Mesenchymal stem cell (in vitro differentiated cells and primary cell): ENCODE measurements at places on chromosomes 11 and 22.

GRCh38 chr11:75141166-75141565, 9.7 kb upstream of the SLCO2B1 start:
- DNase-seq: no peak

- no peak for DNase-seq
Observed at GRCh38 chr11:7467652-7468051, 17.7 kb upstream of the OLFML1 start.

DNA sequence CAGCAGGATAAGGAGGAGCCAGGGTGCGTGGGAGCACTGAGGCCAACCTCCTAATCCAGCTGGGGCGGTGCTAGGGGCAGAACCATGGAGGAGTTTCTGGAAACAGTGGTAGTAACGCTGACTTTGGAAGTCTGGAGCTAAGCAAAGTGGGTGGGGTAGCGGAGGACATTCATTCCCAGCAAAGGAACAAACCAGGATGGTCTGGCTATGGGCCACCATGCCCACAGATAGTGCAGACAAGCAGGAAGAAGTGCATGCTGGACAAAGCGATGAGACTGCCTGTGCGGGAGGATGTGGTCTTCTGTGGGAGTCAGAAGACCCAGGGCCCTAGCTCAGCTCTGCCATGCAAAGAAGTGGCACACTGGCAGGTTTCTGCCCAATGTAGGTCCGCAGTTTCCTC, 71.6 kb upstream of the CSNK2A3 start:
- DNase-seq: no peak

DNA sequence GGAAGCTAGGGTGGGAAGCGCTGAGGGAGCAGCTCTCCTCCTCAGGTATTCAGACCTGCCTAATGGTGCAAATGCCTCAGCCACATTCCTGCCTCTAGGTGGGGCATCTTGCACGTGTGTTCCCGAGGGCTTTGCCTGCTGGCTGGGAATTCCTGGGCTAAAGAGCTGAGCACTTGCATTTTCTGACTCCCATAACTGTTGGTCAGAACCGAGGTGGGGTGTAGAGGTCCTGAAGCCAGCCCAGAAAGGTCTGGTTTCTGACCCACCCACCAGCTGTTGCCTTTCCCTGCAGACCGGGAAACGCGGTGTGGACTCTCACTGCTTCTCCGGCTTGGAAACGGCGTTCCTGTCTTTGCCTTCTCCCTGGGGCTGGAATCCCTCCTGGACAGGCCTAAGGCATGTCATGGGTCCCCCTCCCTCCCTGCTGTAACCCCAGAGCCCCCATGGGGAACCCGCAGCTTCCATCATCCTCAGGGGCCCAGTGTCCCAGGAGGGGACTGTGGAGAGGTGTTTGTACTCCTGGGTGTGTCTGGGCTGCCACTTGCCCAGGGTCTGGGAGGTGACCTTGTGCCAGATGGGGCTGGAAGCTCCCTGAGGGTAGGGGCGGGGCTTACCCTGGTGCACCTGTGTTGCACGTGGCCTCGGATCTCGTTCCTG, 24.0 kb upstream of the SMIM38 start:
- peak; percentile 68 for DNase-seq

- peak; percentile 79 for DNase-seq
Observed at GRCh38 chr11:103420593-103420992, 311.4 kb downstream of the DYNC2H1 start.

DNA sequence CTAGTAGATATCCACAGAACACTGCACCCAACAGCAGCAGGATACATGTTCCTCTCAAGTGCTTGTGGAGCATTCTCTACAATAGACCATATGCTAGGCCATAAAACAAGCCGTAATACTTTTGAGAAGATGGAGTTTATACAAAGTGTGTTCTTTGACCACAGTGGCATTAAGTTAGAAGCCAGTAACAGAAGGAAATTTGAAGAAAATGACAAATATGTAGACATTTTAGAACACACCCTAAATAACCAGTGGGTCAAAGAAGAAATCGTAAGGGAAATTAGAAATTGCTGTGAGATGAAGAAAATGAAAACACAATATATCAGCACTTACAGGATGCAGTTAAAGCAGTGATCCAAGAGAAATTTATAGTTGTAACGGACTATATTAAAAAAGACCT, 163.4 kb downstream of the TBC1D22A start:
- no peak for DNase-seq

- DNase-seq: no peak
Observed at GRCh38 chr22:39401301-39401631, 1.7 kb downstream of the TAB1 start.

DNA sequence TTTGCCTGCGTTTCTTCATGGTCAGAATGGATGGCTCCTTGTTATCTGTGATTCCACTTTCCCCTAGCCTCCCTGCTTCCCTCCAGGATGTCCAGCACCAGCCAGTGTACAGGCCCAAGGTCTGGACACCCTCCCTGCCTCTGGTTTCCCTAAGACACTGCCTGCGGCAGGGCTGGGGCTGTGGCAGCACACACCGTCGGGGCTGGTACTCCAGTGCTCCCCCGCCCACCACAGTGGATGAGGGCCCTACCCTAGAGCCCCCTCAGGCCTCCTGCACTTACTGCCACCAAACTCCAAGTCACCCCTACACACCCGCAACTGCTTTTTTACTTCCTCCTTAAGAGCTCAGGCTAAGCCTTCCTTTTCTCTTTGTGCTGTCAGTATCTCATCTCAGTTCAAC, 28.9 kb downstream of the ZNF214 start:
- no peak for DNase-seq

GRCh38 chr11:74280494-74280893, 30.9 kb downstream of the P4HA3 start:
- DNase-seq: no peak

DNA sequence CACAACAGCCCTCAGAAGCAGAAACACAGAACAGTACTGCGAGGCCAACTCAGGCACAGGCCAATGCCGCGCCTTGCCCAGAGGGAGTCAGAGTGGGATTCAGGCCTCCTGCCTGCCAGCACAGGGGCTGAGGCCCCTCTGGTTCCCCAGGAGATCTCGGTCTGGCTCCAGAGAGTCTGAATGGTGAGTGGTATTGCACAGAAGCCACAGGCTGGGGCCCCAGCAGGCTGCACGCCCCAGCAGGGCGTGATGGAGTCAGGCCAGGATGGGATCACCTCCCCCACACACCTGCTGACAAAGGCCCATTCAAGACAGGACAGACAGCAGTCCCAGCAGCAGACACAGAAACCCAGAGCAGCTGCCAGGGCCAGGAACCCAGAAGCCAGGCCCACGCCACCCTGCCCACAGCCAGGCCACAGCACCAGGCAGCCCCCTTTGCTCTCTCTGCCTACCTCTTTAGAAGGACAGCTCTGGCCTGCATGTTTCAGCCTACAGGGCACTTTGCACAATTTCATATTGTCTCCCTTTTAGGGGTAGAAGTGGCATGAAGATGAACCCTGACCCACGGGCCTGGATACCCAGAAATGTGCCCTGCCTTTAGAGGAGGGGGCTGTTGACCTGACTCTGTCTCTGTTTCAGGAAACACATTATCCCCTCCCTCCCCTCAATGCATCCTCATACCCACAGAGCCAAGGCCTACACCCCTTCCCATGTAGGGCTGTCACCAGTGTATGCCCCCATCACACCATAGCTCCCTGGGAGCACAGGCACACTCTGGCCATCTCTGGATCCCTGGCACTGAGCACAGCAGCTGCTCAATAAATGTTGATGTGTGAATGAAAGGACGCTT, 6.1 kb downstream of the FXYD6 start:
- DNase-seq: no peak

DNA sequence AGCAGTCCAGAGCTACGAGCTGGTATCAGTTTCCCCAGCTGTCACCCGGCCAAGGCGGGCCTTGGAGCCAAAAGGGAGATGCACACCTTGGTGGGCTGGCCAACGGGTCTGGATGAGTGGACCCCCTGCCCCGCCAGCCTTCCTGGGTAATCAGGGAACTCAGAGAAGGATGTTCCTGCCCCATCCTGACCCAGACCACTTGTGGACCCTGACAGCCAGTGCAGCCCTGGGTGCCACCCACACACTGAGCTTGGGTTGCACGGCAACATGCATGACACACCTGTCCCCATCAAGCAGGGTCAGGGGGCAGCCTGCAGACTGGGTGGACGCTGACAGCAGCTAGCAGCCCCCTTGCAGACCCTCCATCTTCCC, 8.6 kb downstream of the SLC25A1 start:
- DNase-seq: no peak

GRCh38 chr11:100970283-100971164, 159.1 kb downstream of the PGR start:
- no peak for DNase-seq

GRCh38 chr22:38865201-38866023, 6.6 kb downstream of the CBX6 start:
- DNase-seq: no peak

- no peak for DNase-seq
Observed at GRCh38 chr22:44191036-44191454, 10.3 kb downstream of the PARVG start.

GRCh38 chr22:36304429-36304828, 51.5 kb downstream of the APOL1 start:
- peak; percentile 61 for DNase-seq

- DNase-seq: no peak
Observed at GRCh38 chr11:124658986-124659385, 14.6 kb downstream of the SIAE start.
